ENCODE measurements at places on chromosomes 16 and 17.

- DNase-seq: peak; percentile 20
Measured at GRCh38 chr16:55944377-55944802, 69.2 kb upstream of the CES5A start.

DNA sequence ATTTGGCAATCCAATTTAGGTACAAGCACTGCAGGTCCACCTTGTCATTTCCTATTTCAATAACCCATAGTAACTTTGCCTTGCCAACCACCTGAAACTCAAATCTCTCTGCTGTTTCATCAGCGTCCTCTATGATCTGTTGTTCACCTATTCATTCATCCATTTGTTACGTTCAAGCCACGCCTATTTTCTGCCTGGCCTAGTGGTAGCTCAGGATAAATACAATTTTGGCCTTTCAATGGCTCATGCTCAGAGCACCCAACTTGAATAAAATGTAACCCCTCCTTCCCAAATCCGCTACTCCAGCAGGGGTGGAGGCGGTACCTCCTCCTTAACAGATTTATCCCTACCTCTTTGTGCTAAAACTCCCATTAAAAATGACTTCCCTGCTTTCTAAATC is 3.6 kb upstream of the FBXO47 start:
- no peak for DNase-seq

DNA sequence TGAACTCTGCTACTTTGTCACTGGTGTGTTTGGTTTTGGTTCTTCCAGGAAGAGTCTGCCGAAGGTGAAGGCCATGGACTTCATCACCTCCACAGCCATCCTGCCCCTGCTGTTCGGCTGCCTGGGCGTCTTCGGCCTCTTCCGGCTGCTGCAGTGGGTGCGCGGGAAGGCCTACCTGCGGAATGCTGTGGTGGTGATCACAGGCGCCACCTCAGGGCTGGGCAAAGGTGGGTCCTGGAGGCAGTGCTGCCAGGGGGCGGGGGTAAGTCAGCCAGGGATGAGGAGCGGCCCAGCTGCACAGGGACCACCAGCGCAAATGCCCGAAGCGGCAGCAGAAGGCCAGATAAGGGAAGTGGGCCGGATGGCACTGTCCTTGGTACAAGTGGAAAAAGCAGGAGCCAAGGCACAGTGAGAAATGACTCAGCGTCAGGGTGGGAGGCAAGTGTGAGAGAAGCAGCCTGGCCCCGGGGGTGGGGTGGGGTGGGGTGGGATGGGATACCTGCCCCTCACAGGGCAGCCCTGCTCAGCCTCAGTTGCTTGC is 41.9 kb downstream of the TMEM11 start:
- DNase-seq: no peak

DNA sequence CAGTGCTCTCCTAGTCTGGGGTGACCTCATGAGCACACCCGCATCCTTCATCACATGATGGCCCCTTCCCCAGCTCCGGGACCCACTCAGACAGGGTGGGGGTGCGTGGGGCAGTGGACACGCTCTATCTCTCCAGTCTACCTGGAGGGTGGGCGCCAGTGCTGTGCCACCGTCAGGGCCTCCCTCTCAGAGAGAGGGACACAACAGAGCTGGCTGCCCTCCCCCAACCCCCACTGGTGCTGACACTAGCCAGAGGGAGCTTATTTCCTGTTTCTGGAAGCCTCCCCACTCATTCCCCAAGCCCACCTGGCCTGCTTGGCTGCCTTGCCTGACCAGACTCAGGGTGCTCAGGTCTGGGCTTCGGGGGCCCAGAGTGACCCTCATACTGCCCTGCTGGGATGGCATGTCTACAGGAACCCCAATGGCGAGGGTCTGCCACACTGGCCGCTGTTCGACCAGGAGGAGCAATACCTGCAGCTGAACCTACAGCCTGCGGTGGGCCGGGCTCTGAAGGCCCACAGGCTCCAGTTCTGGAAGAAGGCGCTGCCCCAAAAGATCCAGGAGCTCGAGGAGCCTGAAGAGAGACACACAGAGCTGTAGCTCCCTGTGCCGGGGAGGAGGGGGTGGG is 8.2 kb downstream of the CES2 start:
- no peak for DNase-seq

DNA sequence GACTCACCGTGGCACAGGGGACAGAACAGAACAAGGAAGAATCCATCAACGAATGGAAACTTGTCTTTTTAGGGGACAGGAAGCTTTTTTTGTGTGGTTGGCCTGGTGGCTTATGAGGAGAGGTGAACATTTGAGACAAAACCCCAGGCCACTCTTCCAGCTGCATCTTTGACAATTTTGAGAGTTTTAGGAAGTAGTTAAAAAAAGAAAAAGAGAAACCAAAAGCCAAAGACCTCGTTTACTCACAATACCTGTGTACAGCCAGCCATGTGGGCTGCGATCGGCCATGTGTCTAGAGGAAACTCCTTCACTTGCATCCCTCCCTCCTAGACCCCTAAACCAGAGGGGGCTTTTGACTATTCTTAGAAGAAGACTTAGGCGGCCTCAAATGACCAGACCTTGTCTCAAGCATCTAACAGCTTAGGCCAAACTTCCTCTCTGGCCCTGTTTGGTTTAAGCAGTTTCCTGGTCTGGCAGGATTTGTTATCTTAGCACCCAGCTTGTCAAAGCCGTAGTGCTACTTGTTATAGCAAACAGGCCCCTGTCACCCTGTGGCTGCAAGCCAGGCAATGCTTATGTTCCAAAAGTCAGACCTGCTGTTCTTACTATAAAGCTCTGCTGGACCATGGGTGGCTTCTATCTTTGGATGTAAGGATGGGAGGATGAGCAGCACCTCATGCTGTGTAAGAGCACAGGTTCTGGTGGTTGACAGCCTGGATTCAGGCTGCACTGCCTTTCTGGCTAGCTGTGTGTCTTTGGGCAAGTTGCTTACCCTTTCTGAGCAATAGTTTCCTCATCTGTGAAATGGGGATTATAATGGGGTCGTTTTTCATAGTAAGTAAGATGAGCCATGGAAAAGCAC is 17.7 kb downstream of the KSR1 start:
- peak; percentile 38 for DNase-seq

- DNase-seq: no peak
Measured at GRCh38 chr17:57511475-57512123, 233.5 kb downstream of the CCDC182 start.

DNA sequence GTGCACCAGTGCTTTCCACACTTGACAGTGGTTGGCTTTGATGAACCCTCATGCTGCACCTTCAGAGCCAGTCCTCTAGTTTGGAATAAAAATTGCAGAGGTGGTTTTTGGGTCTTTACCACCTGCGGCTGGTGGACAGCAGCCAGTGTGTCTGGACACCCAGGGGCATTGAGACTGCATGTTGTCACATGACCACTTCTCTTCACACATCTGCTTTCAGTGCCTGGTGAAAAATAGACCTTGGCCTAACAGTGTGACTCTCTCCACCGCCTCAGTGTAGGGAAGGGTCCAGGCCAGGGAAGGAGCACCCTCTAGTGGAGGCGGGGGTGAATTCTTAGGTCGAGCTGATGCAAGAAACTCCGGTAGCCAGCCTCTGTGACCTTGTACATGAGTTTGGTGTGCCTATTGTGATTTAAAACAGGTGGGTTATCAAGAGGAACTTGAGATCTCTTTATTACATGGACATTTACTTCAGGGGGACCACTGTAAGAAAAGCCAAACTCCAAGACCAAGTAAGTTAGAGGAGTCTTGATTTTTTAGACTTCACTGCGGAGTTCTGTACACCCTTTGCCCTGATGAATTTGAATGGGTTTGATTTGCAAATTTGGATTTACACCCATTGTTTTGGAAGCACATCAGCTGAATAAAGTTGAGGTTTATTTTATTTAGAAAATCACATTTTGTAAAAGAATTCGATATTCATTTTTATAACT is 17.9 kb downstream of the GOSR2 start:
- peak; percentile 46 for DNase-seq

DNA sequence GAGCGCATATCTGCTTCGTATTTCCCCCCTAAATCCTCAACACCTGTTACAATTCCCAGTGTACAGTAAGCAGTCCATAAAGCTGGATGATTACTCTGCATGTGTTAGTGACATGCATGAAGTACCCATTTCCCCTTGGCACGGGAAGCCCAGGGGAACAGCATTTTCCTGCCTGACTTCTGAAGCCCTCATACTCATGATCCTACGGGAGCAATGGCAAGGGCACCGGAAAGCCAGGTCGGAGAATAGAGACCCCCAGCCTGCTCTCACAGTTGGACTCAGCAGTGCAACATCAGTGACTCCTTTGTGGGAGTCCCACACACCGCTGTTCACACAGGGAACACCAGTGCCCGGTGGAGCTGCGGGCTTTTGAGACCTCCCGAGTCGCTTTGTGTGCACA is 336.9 kb downstream of the CDH13 start:
- DNase-seq: no peak

DNA sequence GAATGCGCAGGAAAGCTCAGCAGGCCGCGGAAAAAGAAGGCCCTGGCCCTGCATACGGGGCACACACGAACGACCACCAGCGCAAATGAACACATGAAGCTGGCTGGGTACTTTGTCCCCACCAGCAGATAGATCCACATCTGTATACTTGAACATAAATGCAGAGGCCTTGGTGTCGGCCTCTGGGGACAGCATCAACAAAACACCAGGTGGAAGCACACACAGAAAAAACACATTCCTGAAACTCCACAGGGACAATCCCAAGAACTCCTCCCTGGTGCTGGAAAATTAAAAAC is 606 bp upstream of the ZBTB4 start:
- no peak for DNase-seq

DNA sequence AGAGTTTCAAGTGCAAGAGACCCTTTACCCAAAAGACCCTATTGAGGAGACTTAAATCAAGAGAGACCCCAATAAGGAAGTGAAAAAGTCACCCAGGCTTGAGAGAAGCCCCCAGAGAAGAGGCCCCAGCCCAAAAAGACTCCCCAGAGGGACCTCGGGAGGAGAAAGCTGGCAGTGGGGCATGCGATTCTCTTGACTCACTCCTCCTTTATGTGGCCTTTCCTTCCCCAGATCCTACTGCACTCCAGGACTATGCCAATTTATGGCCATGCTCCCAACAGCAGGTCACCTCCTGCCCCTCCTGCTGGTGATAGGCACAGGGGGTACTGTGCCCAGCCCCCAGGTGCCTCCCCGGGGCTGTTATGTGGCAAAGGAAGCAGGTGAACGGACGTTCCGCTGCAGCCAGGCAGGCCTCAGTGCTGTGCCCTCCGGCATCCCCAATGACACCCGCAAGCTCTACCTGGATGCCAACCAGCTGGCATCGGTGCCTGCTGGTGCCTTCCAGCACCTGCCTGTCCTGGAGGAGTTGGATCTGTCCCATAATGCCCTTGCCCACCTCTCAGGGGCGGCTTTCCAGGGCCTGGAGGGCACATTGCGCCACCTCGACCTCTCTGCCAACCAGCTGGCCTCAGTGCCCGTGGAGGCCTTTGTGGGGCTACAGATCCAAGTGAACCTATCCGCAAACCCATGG is 16.3 kb downstream of the LRRC3C start:
- no peak for DNase-seq

GRCh38 chr16:2881783-2882649 is 999 bp upstream of the FLYWCH2 start:
- no peak for DNase-seq

- DNase-seq: no peak
Measured at GRCh38 chr17:63934183-63935112, 2.3 kb upstream of the CD79B start.

DNA sequence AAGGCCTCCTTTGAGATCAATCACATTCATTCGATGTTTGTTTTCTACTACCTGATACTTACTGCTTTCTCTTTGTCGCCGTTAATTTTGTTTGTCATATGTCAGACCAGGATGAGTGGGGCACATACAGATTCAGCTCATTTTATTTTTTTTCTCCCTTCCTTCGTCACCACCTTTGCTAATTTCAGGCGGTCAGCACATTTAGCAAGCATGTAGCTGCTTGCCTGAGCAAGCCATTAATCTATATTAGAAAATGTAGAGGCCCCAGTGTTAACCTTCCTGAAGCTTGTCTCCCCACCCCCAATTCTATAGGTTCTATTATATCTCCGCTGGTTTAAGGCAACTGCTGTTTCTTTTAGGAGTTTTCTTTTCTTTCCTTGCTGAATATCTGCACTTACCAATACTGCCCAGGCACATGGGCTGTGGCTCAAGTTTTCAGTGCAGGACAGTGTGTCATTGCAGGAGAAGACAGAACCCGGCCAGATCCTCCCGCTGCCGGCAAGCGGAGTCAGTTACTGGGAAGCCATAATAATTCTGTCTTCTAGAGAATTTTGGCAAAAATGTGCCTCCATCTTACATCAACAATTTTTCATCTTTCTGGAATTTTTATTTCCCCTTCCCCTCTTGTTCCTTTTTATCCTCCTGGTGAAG is 714.3 kb downstream of the WWOX start:
- DNase-seq: no peak

DNA sequence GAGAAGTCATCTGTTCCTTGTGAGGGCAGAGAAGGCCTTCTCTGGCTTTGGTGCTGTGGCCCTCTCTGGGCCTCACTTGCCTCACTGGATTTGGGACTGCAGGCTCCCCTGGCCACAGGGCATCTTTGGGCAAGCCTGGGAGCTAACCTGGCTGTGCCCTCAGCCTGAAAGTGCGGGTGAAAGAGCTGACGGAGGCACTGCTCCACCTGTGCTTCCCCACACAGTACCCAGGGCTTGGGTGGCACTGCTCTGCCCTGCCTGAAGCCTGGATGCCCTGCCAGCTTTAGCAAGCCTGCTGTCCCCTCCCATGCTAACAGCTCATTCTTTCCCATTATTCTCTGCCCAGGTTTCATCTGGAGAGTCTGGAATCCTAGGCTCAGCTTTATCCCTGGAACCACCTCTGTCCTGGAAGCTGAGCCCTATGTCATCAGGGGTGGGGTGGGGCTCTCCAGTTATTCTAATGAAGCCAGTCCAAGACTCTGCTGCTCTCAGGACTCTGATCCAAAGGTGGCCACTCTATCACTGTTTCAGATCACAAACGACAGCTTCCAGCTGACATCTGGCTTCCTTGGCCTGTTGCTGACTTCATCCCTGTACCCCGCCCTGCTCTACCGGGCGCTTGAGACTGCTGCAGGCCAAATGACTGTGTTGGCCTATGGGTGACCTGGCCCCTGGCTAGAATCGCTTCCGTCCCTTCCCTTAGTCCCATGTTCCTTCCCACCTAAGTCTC is 29.3 kb downstream of the HIC1 start:
- no peak for DNase-seq

DNA sequence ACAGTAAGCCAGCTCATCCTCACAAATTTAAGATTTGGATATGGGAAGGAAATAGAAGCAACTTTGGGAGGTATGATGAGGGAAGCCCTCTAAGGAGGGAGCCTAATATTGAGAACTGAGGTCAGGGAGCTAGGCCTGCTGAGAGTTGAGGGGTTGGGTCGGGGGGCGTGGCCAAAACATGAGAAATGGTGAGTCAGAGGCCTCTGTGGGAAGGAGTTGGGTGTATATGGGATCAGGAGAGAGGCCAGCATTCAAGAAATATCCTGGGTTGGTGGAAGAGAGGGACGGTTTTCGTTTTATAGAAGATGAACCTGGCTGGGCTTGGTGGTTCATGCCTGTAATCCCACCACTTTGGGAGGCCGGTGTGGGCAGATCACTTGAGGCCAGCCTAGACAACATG is 48.4 kb downstream of the CLEC16A start:
- DNase-seq: no peak
